NCI-H526 treated with DMSO at 0.1 percent for 48 hours (cell line): ENCODE measurements at places on chromosomes 11 and 22.

DNA sequence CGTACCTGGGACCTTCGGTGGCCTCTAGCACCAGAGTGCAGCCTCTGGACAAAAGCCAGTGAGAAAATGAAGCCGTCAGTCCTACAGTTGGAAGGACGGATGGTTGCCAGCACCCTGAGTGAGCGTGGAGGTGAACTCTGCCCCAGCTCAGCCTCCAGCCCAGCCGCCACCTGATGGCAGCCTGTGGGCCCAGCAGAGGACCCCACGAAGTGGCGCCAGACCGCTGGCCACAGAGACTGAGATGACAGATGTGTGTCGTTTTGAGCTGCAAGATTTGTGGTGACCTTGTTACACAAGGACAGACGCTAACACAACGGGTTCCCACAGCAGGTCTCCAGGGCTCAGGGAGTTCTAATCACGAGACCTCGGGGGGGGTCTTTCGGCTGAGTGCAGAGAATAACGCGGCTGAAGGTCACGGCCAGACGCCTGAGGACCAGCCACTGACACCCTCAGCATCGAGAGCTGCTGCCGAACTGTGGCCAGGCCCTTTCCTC is 75.0 kb downstream of the BRD1 start:
- no peak for DNase-seq

- DNase-seq: no peak
Measured at GRCh38 chr11:93817426-93818348, 32.7 kb downstream of the VSTM5 start.

DNA sequence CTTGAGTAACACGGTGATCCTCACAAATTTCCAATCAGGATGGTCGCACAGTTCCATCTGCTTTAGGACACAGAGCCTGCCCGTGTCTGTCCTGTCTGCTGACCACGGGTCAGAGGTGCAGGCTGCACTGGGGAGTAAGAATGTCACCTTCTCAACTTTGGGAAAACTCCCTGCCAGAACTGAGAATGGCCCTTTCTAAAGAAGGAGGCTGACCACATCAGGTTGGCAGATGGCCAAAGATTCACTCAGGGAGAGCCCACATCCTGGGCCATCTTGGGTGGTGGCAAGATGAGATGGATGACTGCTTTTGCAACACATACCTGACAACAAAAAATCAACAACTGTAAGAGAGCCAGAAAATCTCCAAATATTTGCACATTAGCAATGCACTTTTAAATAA is 101.9 kb downstream of the IGLL1 start:
- DNase-seq: no peak

- DNase-seq: peak; percentile 78
Measured at GRCh38 chr11:67996622-67997474, 7.0 kb downstream of the UNC93B1 start.

DNA sequence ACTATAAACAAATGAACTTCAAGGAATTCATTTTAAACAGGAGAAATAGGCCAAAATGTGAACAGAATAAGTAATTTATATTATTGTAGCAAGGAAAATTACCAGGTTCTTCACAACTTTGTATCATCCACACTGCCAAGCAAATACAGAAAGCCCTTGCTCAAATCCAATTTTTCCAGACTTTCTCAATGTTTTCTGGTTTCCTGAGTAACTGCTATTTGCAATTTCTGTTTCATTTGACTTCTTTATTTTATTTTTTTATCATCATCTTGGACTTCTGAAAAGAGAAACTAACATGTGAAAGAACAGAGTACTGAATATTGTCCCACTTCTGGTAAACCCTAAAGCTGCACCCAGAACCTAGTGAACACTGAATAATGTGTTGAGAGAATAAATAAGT is 61.0 kb downstream of the SLC1A2 start:
- no peak for DNase-seq

DNA sequence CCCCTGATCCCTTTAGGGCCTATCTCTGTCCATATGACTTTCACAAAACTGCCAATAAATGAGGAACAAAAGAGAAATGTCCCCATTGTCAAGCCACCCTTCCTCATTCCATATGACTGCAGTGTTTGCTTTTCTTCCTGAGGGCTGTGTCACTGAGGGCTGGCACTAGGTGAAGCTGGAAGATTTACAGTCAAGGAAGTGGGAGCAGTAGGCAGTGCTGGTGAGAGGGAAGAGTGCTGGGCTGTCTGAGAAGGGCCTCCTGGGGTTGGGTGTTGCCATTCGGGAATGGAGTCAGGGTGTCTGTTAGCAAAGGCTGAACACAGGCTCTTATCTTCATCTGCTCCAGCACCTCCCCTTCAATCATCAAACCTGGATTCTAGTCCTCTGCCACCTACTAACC is 30.9 kb downstream of the INSC start:
- no peak for DNase-seq

DNA sequence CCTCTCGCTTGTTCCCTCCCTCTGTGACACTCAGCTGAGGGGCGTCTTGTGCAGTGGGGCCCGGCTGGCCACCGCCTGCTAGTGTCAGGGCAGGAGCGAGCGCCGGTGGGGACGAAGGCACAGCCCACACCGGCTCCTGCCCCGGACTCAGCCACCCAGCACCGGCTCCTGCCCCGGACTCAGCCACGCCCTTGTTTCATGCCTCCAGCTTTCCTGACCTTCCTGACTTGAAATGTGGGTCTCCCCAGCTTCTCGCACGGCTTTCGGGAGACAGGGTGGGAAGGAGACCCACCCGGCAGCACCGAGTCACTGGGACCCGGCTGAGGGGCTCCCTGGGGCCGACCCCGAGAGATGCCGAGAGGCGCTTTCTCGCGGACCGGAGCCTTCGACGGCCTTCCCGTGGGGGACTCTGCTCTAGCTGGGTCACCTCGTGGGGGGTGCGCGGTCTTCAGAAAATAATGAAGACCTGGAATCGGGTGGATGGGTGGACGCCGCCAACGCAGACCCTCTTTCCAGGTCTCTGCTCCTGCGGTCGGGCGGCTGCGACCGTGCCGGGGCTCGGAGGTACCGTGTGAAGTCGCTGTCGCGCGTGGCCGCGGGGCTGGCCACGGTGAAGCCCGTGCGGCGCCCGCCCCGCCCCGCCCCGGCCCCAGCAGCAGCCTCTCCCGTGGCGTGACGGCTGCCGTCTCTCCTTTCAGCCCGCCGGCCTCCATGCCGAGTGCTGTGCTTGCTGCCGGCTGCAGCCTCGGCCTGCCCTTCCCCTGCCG is 10.2 kb downstream of the GLB1L2 start:
- DNase-seq: no peak

DNA sequence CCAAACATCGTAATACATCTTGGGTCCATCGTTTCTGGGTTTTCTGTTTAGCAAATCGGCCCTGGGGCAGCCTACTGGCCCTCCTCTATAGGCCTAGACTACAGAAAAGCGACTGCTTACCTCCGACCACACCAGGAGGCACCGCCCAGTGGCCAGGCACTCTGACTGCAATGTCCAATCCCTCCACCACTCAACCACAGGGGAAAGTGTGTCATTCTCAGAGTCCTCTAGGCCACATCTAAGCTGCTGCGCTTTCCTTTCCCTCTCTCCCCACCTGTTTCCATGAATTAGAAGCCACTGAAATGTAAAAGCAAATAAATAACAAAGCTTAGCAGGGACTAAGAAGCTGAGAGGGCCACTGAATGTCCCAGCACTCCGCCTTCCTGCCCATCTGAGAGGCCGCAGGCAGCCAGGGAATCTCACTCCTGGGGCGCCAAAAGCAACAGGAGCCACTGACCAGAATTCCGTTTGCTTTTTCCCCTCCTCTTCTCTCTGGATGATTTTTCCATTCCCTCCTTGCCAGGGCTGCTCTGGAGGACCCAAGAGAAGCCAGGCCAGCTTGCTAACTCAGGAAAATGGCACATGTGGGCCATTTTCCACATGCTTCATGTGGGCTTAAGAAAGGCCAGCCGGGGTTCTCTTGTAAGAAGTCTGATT is 50.1 kb upstream of the FLI1 start:
- no peak for DNase-seq
